ENCODE measurements at places on chromosomes 6 and 20. TPM values are rescaled to one million over a fixed set of nuclear protein-coding genes. Genes with fewer than 3 reads are reported as not detected.

DNA sequence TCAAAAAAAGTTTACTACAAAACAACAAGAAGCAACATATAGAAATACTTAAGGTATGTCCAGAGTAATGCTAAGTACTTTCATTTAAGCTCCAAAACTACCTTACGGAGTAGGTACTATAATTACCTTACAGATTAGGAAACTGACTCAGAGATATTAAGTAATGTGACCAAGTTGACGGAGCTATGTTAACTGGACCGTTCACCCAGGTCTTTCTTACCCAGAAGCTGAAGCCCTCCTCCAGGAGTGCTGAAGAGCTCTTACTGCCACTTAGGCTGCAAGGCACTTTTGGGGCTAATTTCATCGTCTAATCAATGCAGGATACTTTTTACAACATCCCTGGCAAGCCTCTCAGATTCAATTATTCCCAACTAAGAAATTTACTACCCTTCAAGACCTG lies 123.7 kb downstream of the CHD6 start:
- DNase-seq = no peak
- H3K36me3 ChIP-seq = peaks cover 38% of the 10 kb centered on the region
- peaks cover 4% of the 10 kb centered on the region for H3K4me1 ChIP-seq
- H3K27me3 ChIP-seq = no peaks in the 10 kb centered on the region
- H3K4me3 ChIP-seq = no peak overlapping the region

GRCh38 chr6:7468382-7469081 lies 72.9 kb upstream of the DSP start:
- H3K4me1 ChIP-seq = no peaks in the 10 kb centered on the region
- H3K36me3 ChIP-seq = no peaks in the 10 kb centered on the region
- H3K4me3 ChIP-seq = peak overlapping the region; percentile 67

DNA sequence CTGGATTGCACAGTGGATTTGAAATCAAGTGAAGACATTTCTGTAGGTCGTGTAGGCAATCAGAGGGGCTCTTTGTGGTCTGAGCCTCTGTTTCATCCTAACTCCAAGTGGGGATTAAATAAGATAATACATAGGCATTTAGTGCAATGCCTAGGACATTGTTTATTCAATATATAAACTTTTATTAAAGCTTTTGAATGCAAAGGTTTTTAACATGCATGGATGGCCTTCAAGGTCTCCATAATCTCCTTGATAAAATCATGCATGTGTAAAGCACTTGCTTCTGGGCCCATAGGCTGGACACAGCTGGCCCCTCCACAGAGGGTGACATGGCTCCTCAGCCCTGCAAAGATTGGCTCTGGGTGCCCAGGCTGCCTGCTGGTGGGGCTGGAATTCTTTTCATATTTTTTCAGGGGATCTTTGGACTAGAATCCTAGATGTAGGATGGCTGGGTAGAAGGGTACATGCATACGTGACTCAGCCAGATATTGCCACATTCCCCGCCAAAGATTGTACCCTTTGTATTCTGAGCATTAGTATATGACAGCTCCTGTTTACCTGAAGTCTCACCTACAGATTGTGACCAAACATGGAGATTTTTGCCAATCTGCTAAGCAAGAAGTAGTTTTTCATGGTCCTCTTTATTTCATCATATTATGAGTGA lies 19.0 kb upstream of the AVP start:
- H3K4me3 ChIP-seq = no peak overlapping the region
- H3K36me3 ChIP-seq = peaks cover 3% of the 10 kb centered on the region
- no peaks in the 10 kb centered on the region for H3K4me1 ChIP-seq

WFDC9 gene
- total RNA-seq = not detected

DNA sequence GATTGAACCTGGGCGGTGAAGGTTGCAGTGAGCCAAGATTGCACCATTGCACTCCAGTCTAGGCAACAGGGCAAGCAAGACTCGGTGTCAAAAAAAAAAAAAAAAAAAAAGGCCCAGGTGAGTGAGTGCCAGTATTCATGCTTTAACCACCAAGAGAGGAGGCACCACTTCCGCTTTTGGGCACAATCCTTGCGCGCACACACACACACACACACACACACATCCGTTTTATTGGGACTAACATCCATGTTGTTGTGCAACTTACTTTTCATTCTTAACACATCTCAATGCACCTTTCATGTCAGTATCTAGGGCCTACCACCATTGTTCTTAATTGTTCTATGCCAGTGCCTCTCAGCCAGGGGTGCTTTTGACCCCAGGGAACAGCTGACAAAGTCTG lies 263.0 kb downstream of the CDC5L start:
- DNase-seq = no peak
- H3K4me1 ChIP-seq = no peaks in the 10 kb centered on the region
- H3K27me3 ChIP-seq = no peaks in the 10 kb centered on the region

GRCh38 chr6:88574031-88574430 lies 389.4 kb downstream of the RNGTT start:
- H3K36me3 ChIP-seq = no peaks in the 10 kb centered on the region
- no peaks in the 10 kb centered on the region for H3K27me3 ChIP-seq
- H3K4me3 ChIP-seq = no peak overlapping the region
- no peaks in the 10 kb centered on the region for H3K4me1 ChIP-seq

GRCh38 chr6:101776919-101777350 lies 383.4 kb downstream of the GRIK2 start:
- no peak overlapping the region for H3K4me3 ChIP-seq
- H3K27ac ChIP-seq = no peak overlapping the region
- no peaks in the 10 kb centered on the region for H3K27me3 ChIP-seq
- H3K4me1 ChIP-seq = no peaks in the 10 kb centered on the region
- DNase-seq = no peak
- no peaks in the 10 kb centered on the region for H3K36me3 ChIP-seq

ADGB gene
- total RNA-seq = not detected

HNF4A gene
- total RNA-seq = 0.78 TPM

DNA sequence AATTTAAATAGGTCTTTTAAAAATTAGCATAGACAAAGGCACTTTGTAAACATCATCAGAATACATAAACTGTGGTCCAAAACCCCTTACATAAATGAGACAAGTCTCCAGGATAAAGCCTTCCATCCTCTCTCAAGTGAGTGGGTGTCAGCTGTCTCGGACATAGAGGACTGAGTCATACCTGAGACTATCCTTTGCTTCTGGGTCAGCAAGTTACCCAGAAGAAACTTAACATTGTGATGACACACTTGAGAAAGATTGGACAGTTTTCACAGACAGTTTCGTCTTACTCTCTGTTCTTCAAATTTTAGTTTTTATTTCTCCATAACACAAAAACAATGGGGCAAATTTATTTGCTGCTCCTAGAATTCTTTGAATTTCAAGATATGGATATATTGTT lies 838.0 kb downstream of the DHX35 start:
- H3K27me3 ChIP-seq = no peaks in the 10 kb centered on the region
- no peaks in the 10 kb centered on the region for H3K36me3 ChIP-seq
- no peak overlapping the region for H3K4me3 ChIP-seq

DNA sequence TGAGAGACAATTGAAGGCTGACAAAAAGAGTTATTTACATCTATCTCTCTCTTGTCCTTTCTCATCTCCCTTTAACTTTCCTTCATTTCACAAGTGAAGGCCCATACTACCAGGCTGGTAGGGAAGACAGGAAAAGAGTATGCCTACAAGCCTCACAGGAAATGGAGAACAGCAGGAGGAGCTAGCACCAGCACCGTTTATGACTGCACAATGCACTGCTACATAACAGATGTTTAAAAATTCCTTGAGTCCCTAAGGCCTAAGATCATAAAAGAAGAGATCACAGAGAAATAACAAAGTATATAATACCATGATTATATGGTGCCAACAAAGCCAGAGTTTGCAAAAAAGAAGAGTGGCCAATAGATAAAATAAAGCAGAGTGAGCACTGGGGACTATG lies 194.8 kb downstream of the UNC5CL start:
- H3K4me3 ChIP-seq = no peak overlapping the region
- no peak overlapping the region for H3K27ac ChIP-seq
- no peaks in the 10 kb centered on the region for H3K27me3 ChIP-seq

DNA sequence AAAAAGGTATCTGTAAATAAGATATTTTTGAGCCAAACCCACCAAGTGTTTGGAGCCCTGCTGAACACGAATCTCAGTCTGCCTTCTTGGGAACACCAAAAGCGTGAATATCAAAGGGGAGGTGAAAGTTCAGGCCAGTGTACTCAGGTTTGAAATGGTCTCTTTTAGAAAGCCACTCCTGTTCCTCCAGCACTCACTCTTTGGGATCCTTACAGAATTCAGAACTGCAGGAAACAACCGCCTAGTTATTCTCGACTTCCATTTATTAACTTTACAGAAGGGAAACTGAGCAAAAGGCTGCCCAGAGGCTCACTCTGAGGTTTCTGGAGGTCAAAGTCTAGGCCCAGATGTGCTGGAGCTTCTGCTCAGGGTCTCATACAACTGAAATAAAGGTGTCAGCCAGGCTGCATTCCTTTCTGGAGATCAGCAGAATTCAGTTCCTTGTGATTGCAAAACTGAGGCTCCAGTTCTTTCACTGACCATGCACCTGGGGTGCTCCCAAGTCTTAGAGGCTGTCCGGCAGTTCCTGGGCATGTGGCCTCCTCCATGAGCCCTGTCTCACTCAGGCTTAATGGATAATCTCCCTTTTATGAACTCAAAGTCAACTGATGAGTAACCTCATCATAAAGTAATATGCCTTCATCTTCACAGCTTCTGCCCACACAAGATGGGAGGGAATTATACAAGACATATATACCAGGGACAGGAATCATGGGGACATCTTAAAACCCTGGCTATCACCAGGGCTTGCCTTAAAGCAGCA lies 65.5 kb upstream of the TNFAIP3 start:
- peaks cover 21% of the 10 kb centered on the region for H3K4me1 ChIP-seq
- DNase-seq = no peak
- H3K27me3 ChIP-seq = no peaks in the 10 kb centered on the region
- H3K4me3 ChIP-seq = no peak overlapping the region
- H3K36me3 ChIP-seq = no peaks in the 10 kb centered on the region
- no peak overlapping the region for H3K27ac ChIP-seq

DNA sequence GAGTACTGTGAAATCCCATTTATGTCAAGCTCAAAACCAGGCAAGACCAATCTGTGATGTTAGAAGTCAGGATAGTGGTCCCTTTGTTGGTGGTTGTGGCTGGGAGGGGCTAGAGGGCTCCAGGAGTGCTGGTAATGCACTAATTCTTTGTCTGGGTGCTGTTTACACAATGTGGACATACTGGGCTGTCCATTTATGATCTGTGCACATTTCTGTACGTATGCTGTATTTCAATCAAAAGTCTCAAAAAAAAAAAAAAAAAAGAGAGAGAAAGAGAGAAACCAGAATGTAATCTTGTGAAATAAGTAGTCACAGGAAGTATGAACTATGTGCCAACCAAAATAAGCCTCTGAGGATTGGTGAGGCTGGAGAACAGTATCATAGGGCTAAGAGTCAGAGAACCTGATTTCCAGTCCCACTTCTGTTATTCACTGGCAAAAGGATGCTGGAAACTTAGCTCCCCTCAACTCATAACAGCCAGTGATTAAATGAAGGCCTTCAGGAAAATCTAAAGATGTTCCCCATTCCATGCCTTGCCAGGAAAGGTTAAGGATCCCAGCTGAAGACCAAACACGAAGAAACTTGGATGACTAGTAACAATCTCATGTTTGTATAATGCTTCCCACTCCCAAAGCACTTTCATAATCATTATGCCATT lies 19.6 kb upstream of the TRAM2 start:
- H3K27me3 ChIP-seq = no peaks in the 10 kb centered on the region
- H3K4me3 ChIP-seq = no peak overlapping the region
- H3K4me1 ChIP-seq = peaks cover 47% of the 10 kb centered on the region
- H3K36me3 ChIP-seq = no peaks in the 10 kb centered on the region

- H3K4me1 ChIP-seq = peaks cover 6% of the 10 kb centered on the region
- peak; percentile 49 for DNase-seq
- H3K27me3 ChIP-seq = no peaks in the 10 kb centered on the region
- H3K36me3 ChIP-seq = no peaks in the 10 kb centered on the region
- peak overlapping the region; percentile 92 for H3K4me3 ChIP-seq
Measured at GRCh38 chr6:27177485-27178406, 69.8 kb upstream of the PRSS16 start.

CST3 gene
- total RNA-seq = 1,107 TPM

- no peak for DNase-seq
- peaks cover 3% of the 10 kb centered on the region for H3K4me1 ChIP-seq
- H3K4me3 ChIP-seq = no peak overlapping the region
- no peak overlapping the region for H3K27ac ChIP-seq
- H3K27me3 ChIP-seq = no peaks in the 10 kb centered on the region
- H3K36me3 ChIP-seq = no peaks in the 10 kb centered on the region
Measured at GRCh38 chr20:62638055-62638570, 4.2 kb upstream of the SLCO4A1 start.

LAMA4 gene
- total RNA-seq = 34.9 TPM

EEF1A2 gene
- total RNA-seq = 2.4 TPM

DNA sequence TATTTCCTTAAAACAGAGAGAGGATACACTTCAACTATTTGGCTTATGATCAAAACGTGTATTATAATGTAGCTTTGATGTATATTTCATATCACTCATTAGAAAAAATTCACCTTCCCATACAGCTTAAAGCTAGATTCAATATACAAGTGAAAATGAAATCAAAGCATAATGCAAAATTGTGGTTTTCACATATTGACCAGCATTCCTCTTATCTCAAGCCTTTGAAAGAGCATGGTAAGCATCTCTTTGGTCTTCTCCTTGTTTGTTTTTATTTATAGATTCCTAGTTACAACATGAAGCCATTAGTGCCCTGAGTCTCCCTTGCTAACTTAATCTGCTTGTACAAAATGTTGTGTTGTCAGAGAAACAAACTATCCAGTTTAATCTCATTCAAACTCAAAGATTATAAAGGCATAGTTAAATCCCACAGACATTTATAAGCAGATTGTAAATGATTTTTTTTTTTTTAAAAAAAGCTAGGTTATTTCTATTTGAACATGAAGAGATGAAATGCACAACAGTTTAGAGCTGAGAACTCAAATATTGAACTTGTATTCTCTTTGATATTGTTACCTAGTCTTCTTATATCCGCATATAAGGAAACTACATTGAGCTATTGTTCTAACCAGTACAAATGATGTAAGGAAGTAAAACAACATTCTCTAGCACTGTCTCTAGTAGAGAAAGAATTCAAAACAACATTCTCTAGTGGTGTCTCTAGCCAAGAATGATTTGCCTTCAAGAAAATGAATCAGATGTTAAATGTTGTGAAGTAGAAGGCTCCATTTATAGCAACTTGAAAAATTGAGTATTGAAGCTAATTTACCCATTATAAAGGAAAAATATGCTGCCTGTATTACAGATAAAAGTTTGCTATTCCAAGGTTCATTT lies 31.2 kb upstream of the SMIM28 start:
- H3K27me3 ChIP-seq = no peaks in the 10 kb centered on the region
- peaks cover 11% of the 10 kb centered on the region for H3K4me1 ChIP-seq
- DNase-seq = no peak
- no peak overlapping the region for H3K4me3 ChIP-seq
